ENCODE measurements at places on chromosomes 1 and 21.

- DNase-seq: no peak
Measured at GRCh38 chr21:42467140-42467983, 28.7 kb downstream of the RSPH1 start.

- no peak for DNase-seq
Measured at GRCh38 chr1:116371752-116372151, 1.3 kb upstream of the ATP1A1 start.

DNA sequence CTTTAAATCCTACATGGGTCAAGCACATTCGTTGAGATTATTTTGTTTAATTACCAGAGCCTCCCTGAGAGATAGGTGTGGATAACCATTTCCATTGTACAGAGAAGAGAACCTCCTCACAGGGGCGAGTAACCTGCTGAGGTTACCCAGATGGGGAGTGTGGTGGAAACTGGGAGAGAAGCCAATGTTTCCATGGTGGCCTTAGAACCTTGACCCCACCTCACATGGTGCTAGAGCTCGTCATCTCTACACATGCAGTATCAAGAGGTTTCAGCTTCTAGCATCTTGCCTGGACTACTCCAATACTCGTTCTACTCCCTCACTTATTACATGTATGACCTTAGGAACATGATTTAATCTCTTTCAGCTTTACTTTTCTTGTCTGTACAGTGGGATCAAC lies 4.8 kb downstream of the REG4 start:
- no peak for DNase-seq

- DNase-seq: no peak
Measured at GRCh38 chr1:229368347-229368746, 25.5 kb upstream of the CCSAP start.

GRCh38 chr1:234768569-234769283 lies 158.7 kb upstream of the IRF2BP2 start:
- no peak for DNase-seq

DNA sequence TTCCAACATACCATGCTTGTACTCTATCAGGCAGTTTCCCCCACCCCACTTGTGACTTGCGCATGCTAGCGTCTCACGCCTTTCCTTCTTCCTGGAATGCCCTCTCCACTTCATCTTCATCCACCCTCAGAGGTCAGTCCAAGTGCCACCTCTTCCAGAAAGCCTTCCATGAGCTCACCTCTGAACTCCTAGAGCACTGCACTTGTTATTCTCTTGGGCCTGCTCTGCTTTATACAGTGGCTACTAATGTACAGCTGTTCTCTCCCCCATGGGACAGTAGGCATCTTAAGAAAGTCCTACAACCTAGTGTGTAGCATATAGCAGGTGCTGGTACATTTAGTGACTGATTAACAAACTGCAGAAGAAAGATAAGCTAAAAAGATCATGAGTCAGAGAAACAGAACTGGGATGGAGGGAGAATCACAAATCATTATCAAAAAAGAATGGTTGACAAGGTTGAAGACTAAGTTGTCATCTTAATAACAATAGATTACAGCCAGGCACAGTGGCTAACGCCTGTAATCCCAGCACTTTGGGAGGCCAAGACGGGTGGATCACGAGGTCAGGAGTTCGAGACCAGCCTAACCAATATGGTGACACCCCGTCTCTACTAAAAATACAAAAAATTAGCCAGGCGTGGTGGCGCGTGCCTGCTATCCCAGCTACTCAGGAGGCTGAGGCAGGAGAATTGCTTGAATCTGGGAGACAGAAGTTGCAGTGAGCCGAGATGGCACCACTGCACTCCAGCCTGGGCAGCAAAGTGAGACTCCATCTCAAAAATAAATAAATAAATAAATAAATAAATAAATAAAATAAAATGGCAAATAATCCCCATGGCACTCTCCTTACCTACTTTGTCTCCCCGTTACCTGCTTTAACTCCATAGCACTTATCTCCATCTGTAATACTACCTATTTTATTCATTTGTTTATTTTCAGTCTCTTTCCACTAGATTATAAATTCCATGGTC lies 16.3 kb upstream of the TSPAN1 start:
- no peak for DNase-seq

DNA sequence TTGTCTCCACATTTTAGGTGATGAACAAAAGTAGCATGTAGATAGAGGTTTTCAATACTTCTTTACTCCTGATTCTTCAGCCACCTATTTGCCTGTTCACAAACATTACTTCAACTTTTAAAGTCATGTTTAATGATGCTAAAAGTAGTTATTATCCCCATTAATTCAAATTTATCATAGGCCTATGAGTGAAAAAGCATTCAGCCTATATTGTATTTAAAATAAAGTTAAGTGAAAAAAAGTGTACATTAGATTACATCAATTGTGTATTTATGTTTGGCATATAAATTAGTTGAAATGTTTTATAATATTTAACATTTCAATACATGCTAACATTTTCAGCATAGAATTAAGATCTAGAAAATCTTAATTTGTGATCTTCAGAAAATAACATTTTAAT lies 10.5 kb downstream of the CDKN2C start:
- DNase-seq: no peak

- DNase-seq: no peak
Measured at GRCh38 chr21:27756191-27756590, 789.3 kb upstream of the ADAMTS5 start.

- DNase-seq: no peak
Measured at GRCh38 chr1:208541225-208541855, 297.2 kb upstream of the PLXNA2 start.

- DNase-seq: peak; percentile 21
Measured at GRCh38 chr1:118151312-118151937, 33.6 kb downstream of the SPAG17 start.

DNA sequence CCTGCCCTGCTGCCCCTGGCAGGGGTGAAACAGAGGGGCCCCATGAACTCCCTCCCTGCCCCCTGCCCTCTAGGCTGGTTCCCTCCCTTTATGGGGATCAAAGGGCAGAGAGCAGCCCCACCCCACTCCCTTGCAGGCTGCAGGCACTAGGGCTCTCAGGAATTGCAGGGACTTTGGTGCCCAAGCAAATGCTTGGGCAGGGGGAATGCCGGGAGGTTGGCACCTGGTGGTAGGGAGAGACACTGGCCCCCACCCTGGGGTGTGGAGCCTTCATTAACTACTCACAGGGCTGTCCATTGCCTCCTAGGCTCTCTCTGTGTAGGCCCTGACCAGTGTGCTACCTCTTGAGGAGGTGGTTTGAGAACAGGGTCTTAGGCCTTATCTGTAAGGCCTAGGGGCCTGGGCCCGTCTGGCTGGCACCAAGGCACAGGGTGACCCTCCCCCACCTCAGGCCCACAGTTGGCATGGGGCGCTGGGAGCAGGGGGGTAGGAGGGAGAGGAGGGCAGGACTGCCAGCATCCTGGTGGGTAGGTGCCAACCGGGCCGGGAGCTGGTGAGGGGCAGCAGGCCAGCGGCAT lies 4.7 kb downstream of the ZBTB7B start:
- DNase-seq: no peak

- no peak for DNase-seq
Measured at GRCh38 chr1:231642618-231643017, 16.0 kb downstream of the DISC1 start.

DNA sequence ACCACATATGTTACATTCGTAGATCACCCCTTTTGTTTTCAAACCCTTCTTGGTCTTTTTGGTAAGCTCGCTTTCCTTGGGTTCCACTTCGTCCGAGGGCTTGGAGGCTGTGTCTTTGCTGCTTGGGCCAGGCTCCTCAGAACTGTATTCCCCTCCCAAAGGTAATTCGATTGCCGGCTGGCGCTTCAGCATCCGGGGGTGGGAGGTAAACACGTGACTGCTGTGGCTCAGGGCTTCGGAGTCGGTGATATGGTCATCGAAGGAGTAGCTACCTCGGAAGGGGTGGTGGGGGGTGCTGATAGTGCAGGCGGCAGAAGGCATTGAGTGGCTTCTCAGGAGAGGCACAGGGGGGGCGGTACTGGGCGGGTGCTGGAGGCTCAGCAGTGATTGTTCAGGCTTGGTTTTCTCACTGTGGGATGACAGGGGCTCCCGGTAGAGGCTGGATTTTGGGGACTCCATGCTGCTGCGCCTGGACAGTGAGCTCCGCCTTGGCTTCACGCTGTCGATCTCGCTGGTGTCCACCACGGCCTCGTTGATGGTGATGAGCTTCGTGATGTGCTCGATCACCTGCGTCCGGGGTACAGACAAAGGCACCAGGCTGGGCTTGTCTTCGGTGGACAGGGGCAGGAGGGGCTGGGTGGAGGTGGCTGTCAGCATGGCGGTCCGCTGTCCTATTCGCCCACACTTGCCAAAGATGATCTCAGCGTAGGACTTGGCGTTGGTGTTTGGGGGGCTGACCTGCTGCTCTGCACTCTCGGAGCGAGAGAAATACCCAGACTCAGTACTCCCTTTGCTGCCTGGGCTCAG lies 98.6 kb upstream of the EDN2 start:
- no peak for DNase-seq

DNA sequence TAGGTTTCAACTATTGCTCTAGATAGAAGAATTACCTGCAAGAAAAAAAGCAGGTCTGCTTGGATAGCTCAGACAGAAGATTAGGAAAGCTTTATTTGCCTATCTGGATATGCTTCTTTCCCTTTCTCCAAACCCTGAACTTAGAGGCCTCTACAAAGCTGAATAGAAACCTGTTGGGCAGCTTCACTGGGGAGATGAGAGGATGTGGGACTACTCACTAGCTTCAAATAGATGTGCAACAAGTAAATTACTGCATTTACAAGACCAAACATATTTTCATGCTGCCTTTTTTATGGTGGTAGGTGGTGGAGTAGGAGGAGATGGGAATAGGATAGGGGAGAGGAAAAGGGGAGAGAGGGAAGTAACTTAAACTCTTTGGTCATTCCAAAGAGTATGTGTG lies 6.4 kb downstream of the CLCA2 start:
- DNase-seq: no peak

DNA sequence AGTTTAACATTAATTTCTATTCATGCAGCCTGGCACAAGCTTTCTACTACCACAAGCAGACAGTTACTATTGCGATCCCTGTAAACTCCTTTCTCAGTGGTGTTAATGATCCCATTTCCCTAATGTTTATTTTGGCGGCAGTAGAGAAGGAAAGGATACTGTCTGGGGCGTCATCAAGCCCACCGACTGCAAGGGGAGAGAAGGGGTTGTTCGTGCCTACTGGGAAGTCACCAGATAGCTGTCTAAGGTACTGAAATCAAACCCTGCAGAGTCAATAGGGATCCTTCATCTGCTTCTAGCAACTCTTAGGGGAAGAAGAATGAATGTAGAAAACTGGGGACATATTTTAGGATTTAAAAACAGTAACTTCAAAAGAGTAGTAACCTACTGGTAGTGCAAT lies 95.2 kb upstream of the ADAR start:
- no peak for DNase-seq

DNA sequence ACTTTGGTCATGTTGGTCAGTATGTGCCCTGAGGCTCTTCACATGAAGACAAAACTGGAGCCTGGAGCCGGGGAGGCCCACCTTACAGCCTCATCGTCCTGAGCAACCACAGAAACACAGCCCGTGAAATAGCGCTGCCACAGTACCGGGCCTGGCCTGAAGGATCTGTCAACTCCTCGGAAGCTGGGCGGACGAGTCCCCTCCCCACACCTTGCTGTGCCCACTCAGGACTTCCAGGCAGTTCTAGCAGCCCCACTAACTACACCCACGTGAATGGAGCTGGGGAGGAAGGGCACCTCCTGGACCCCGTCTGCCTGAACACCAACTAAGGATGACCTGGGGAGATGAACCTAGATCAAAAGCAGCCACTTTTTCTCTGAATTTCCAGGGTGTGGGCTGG lies 24.7 kb downstream of the SDE2 start:
- no peak for DNase-seq

GRCh38 chr1:160049101-160049500 lies 17.3 kb upstream of the PIGM start:
- DNase-seq: no peak

DNA sequence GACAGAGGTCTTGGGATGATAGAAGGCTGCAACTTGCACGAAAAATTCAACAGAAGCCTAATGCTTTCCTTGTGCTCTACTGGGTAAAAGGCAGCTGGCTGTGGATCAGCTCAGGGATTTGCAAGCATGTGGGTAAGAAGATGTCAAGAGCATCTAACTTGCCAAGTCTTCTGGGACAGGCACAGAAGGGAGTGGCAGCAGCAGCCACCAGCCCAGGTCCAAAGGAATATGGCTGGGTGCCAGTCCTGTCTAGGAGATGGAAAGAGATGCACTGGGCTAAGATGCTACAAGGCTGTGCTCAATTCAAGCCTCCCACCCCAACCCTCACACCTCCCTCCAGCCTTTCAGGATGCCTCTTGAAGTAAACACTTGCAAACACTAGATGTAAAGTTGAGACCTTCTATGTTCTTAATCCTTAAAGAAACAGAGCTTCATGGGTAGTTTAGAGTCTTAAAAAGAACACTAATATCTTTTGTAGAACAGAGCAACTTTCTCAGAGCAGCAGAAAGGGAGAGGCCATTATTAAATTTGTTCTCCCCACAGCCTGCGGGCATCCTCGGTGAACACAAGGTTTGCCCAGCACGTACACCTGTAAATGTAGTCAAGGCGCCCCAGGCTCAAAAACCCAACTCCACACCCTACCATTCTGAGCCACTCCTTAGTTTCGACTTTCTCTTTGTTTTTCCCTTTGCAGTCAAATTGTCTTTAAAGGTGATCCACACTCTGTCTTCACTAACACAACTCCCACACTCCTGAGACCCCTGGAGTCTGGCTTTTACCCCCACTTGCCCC lies 64.6 kb upstream of the BCAR3 start:
- no peak for DNase-seq

- DNase-seq: no peak
Measured at GRCh38 chr1:229230893-229231753, 39.8 kb upstream of the RAB4A start.

- peak; percentile 73 for DNase-seq
Measured at GRCh38 chr1:208108213-208108608, 136.0 kb downstream of the PLXNA2 start.

- no peak for DNase-seq
Measured at GRCh38 chr1:200831091-200831490, 41.7 kb upstream of the GPR25 start.

DNA sequence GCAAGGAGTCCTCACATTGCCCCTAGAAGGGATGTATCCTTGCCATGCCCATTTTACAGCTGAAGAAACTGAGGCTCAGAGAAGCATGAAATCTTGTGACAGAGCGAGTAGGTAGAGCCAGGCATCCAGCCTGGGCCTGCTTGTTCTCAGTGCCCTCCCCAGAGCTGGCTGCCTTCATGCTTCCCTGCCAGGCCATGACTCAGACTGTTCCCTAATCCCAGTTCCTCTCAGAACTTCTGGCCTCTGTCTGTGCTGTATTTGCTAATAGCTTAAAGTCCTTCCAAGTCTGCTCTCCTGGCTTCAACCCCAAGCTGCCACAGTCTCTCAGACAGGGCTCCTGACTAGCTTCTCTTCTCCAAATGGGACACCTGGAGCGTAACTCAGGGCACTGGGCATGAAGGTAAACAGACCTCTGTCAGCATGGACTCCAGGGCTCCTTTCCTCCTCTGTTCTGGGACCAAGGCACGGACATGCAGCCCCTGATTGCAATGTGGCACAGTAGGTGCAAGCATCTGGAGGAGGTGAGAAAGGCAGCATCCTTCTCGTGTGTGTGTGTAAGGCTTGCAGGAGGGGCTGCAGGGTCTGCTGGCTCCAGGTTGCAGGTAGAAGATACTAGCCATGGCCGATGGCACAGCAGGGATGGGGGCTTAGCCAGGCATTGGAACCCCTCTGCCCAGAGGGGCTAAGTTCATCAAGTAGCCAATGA lies 122.7 kb downstream of the HMGB4 start:
- DNase-seq: no peak

GRCh38 chr1:13663969-13664368 lies 36.0 kb upstream of the PRDM2 start:
- DNase-seq: no peak

GRCh38 chr1:7554385-7555235 lies 216.5 kb upstream of the VAMP3 start:
- DNase-seq: no peak

- DNase-seq: no peak
Measured at GRCh38 chr1:201127755-201128455, 921 bp upstream of the ASCL5 start.

Measured in T1000 (cell line).